ENCODE measurements at places on chromosomes 5 and 9.

GRCh38 chr5:144458216-144458615 is 287.5 kb downstream of the KCTD16 start:
- DNase-seq = no peak

- peak; percentile 44 for DNase-seq
These were observed at the start of gene ZDHHC21 for GRCh38 chr9:14693251-14693861. ZDHHC21 (minus strand) TSS chr9:14693432; CDS start chr9:14674340, 19,092 bp downstream.

- no peak for DNase-seq
These were observed 223.9 kb upstream of the ADAMTSL1 start for GRCh38 chr9:18250053-18250452.

DNA sequence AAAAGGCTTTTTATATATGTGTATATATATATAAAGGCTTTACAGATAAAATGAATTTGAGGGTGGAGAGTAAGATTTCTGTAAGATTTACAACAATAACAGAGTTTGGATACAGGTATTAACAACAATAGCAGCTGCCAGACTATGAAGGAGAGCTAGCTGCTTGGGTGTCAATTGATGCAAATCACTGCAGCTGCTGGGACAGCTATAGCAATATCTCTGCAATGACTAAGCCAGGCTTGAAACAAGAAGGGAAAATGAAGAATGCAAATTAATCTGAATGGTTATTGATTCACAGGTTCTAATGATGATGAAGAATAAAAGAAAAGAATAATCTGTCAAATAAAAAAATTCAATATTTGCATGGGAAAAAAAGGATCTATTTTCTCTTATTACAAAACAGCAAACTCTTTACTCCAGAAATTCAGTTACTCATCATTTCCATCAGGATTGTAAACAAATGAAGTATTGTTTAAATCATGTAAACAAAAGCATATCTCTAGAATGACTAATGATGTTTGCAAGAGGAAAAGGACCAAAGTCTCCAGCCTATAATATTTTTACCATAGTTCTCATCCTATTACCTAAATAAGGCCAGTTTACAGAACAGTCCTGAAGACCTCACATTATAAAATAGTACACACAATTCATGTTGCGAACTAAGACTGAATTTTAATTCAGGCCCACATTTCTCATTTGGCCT is 219.0 kb downstream of the HTR1A start:
- no peak for DNase-seq

DNA sequence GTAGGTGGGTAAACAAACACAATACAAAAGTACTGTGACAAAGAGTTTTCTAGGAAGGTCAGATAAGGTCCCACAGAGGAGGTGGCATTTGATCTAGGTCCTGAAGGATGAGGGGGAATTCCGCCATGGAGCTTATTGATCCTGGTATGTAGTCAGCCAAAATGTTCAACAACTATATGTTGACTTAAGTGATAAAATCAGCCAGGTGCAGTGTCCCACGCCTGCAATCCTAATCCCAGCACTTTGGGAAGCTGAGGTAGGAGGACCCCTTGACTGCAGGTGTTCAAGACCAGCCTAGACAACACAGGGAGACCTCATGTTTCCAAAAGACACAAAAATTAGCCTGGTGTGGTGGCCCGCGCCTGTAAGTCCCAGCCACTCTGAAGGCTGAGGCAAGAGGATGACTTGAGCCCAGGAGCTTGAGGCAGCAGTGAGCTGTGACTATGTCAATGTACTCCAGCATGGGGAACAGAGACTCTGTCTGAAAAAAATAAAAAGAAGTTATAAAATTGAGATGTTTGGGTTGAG is 46.4 kb upstream of the PLIN2 start:
- DNase-seq = no peak

- DNase-seq = no peak
These were observed 485.3 kb downstream of the CDH9 start for GRCh38 chr5:26553079-26553478.

DNA sequence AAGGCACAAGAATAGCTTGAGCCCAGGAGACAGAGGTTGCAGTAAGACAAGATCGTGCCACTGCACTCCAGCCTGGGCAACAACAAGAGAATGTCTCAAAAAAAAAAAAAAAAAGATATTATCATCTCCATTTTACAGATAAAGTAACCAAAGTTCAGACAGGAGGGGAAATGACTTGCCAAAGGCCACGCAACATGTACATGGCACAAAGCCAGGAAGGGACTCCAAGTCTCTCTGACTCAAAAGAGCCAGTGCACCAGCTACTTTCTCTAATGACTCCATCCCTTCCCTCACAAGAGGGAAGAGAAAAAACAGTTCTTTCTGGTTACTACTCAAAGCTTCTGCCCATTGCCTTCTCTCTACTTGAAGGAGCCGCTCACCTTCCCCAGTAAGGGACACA is 34.1 kb downstream of the SIL1 start:
- DNase-seq = no peak

DNA sequence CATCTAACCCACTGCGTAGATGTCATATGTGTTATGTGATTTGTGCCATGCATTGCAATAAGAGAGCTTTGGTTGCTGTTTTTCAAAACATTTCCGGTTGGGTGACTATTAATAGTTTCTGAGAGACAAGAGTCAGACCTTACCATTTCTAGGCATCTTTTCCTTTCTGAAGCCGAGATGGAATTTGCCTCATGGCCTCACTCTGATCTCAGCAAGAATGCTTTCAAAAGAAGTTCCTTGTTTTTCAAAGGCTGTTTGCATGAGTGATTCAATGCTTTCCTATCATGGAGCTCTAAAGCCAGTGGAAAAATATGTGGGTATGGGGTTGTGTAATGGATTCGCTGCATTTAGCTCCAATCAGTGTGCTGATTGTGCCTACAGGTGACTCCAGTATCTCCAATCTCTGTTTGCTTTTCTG is 203.1 kb upstream of the PPP1R2B start:
- no peak for DNase-seq

DNA sequence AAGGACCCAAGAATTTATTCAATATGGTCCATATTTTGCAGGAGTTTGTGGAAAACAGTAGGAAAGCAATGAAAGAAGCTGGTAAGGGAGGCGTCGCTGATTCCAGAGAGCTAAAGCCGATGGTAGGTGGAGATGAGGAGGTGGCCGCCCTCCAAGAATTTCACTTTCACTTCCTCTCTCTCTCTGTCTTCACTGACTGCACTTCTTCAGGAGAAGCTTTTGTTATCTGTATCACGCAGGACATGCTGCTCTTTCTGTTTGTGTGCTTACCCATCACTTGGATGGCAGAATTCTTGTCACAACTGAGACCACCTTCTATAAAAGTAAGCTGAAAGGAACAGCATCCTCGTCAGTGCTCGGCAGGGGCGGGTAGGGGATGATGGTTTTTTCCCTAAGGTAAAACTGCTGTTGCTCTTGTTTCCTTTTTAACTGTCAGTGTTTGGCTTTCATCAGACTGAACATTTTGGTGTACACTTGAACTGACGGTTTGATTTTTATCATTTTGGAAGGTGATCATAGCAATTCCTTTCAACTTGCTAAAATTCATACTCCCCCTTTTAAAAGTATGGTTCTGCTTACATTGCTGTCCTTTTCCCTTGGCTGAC is 62.4 kb upstream of the FSD1L start:
- DNase-seq = no peak

GRCh38 chr9:133945977-133946753 is 46.0 kb downstream of the VAV2 start:
- no peak for DNase-seq

- DNase-seq = no peak
These were observed 1.6 kb upstream of the RPS6 start for GRCh38 chr9:19381656-19382055.

DNA sequence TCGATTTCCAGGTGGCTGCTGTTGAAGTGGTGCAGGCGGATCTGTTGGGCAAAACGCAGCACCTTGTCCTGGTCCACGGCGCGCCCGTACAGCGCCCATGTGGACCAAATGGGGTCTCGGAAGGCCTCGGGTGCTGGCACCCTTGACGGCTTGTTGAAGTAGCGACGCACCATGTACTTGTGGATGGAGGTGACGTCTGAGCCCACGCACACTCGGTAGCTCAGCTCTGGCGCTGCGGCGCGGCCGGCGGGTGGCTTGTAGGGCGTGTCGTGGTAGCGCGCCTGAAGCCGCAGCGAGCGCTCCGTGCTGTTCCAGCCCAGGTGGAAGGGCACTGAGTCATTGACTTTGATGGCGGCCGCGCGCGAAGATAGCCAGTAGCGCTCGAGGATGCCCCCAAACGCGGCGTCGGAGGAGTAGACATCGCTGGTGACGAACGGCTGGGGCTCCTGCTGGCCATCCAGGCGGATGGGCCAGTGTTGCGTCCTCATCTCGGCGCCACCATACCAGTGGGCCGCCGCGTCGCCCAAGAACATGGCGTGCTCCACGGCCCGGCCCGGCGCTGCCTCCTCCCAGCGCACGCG is 4.7 kb downstream of the MYORG start:
- DNase-seq = no peak

- no peak for DNase-seq
These were observed 241.7 kb upstream of the KCNN2 start for GRCh38 chr5:114120166-114120565.

GRCh38 chr9:110015759-110016158 is 192.2 kb downstream of the C9orf152 start:
- no peak for DNase-seq

- DNase-seq = no peak
These were observed 46.1 kb upstream of the RAI14 start for GRCh38 chr5:34609951-34610441.

DNA sequence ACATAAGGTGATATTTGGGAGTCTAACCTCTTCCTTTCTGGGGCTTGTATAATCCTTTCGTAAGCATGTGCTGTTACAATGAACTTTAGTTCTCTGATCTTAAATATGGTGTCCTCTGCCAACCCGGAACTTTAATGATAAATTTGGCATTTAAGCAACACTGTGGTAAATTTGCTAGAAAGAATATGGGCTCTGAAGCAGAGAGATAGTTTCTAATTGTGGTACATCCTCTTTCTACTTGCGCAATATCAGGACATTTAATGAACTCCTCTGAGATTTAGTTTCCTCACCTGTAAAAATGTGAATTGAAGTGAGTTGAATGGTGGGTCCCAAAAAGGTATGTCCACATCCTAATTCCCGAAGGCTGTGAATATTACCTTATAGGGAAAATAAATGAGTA is 364.7 kb downstream of the CAAP1 start:
- no peak for DNase-seq

DNA sequence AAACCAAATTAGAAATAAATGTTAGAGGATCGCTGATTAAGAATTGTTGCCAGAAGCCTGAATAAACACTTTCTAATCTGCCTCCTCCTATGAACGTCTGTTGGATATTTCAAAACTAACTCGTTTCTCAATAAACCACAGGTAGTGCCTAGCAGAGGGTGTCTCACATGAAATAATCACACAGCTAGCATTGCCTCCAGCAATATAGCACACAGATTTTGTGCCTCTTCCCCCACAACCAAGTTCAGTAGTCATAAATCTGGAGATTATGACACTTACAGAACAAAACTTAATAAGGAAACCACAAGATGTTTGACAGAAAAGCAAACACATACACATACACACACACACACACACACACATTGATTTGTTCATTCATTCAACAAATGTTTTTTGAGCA is 173.2 kb upstream of the CDH10 start:
- no peak for DNase-seq

DNA sequence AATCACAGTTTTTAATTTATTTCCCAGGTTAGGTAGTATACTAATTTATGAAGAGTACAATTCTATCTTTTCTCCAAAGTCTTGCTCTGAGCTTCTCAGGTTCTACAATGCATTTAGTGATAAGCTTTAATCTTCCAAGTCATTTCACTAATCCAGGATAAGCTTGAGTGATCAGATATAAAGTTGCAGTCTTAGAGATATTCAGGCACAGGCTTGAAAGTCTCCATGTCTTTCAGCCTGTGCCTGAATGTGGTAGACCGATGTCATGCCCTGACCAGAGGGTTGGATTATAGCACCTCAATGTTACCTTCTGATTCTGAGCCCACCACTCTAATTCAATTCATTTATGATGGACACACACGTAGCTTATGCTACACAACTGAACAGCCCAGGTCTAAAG is 3.2 kb downstream of the CRHBP start:
- no peak for DNase-seq

GRCh38 chr5:133250527-133250926 is 198.7 kb downstream of the HSPA4 start:
- DNase-seq = no peak

GRCh38 chr5:11143456-11144267 is 382.6 kb upstream of the DAP start:
- no peak for DNase-seq

- DNase-seq = no peak
These were observed 606.7 kb downstream of the PSAT1 start for GRCh38 chr9:78903581-78903980.

DNA sequence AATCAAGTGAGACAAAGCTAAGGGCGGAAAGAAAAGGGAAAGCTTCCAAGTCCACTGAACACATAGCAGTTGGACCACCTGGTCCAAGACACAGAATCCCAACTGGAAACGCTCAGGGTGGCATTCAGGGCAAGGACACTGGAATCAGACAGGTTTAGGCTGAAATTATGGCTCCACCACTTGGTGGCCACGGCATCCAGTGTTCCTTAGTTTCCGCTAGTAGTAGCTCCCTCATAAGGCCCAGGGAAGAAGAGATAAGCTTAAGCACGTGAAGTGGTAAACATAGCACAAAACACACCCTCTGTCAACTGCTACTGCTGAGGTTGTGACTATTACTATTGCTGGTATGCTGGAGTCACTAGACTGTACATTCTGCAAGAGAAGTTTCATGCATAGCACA is 209.4 kb downstream of the GLIS3 start:
- no peak for DNase-seq

DNA sequence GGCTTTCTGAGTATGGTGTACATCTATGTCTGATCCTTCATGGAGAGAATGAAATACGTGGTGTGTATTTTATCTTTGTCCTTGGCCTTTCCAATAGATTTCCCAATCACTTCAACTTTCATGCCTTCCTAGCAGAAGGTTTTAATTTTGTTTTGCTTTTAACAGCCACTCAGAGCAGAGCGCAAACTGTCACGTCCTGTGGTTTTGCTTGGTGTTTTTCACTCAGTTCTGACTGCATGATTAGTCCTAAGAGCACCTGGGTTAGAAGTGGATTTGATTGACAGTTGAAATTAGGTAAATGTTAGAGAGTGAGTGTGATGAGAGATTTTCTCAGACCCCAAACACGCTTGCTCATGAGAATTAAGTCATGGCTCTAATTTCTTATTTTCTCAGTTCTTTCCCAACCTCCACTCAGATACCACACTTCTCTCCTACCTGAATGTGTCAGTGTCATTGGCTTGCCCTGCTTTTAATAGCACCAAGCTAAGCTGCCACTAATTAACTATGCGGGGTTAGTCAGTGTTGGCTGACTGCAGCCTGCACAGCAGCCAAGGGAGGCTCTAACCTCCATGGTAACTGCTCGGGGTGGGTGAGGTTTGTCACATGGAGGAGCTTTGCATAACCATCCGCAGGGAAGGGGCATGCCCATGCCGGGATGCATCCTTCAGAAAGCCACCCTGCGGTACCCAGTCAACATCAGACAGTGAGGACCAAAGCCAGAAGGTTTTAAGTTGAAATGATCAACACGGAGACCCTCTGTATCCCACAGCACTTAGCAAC is 173.4 kb downstream of the NR3C1 start:
- DNase-seq = no peak

- DNase-seq = no peak
These were observed 287.8 kb downstream of the FANCC start for GRCh38 chr9:95029720-95030119.
